ENCODE measurements at places on chromosomes 3 and 15.

- DNase-seq = no peak
These were observed 231.1 kb upstream of the COL8A1 start for GRCh38 chr3:99407257-99407656.

GRCh38 chr15:47688573-47689086 lies 28.7 kb upstream of the SEMA6D start:
- peak; percentile 44 for DNase-seq

GRCh38 chr15:40302981-40303380 lies 4.8 kb downstream of the PLCB2 start:
- no peak for DNase-seq

DNA sequence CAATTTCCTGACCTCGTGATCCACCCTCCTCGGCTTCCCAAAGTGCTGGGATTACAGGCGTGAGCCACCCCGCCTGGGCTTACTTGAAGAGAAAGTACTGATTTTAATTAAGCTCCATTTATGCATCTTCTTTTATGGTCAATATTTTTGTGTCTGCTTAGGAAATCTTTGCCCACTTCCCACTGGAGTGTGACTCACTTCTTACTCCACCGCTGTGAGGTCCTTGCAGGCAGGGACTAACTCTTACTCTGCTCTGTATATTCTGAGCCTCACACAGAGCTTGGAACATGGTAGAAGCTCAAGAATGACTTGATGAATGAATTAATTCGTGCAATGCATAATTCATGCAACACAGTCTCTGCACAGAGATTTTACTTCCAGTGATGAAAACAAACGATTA lies 2.9 kb upstream of the TM4SF19 start:
- no peak for DNase-seq

DNA sequence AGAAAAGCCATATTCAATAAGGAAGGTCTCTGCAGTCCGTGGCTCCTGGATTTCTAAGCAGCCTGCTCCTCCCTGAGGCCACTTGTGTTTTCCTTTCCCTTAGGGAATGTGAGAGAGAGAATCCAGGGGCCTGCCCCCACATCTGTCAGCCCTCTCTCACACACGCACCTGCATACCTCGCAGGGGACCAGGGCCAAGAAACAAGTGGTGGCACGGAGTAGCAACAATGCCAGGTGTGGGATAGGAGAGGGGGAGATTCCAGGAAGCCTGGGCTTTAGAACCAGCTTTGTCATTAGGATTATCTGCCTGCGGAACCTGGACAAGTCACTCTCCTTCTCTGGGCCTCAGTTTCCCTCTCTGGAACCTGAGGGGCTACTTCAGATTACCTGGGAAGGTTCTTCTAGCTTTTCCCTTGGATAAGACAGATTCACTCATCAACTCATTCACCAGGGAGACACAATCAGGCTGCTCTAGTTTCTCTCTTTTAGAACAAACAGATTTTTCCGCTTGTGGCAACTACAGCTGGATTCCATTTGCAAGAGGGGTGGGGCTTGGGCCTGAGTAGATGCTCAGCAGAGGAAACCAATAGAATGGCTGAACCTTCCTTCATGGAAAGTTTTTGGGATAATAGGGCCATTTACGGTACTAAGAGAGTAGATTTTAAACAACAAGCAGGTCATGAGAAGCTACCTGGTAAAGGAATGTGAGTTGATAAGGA lies 19.5 kb downstream of the BCL6 start:
- no peak for DNase-seq

GRCh38 chr15:63524316-63525015 lies 20.1 kb downstream of the USP3 start:
- no peak for DNase-seq

- no peak for DNase-seq
These were observed 12.6 kb downstream of the GHRL start for GRCh38 chr3:10280177-10280529.

DNA sequence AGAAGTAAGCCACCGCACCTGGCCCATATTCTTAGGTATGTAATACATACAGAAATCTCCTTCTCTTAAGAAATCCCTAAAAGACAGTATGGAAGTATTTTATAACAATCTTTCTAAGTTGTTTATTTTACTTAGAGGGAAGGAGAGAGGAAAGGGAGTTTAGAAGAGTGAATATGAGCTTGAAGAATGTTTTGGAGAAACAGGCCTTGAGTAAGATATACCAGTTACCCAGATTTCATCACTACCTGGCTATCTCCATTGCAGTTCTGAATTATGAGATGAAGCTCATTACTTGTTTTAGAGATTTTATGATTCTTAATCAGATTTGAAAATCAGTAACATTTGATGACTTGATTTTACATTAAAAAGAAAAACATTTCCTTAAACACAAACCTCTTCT lies 71.9 kb downstream of the DCUN1D1 start:
- DNase-seq = no peak

GRCh38 chr15:62818691-62819090 lies 223.9 kb upstream of the TPM1 start:
- no peak for DNase-seq

GRCh38 chr3:40725031-40725430 lies 200.3 kb downstream of the ZNF621 start:
- no peak for DNase-seq

- no peak for DNase-seq
These were observed 28.2 kb downstream of the SLCO3A1 start for GRCh38 chr15:91881569-91882297.

- no peak for DNase-seq
These were observed 2.0 kb downstream of the SRGAP3 start for GRCh38 chr3:9247361-9247940.

- no peak for DNase-seq
These were observed 126.2 kb upstream of the KLHL25 start for GRCh38 chr15:85920956-85921355.

DNA sequence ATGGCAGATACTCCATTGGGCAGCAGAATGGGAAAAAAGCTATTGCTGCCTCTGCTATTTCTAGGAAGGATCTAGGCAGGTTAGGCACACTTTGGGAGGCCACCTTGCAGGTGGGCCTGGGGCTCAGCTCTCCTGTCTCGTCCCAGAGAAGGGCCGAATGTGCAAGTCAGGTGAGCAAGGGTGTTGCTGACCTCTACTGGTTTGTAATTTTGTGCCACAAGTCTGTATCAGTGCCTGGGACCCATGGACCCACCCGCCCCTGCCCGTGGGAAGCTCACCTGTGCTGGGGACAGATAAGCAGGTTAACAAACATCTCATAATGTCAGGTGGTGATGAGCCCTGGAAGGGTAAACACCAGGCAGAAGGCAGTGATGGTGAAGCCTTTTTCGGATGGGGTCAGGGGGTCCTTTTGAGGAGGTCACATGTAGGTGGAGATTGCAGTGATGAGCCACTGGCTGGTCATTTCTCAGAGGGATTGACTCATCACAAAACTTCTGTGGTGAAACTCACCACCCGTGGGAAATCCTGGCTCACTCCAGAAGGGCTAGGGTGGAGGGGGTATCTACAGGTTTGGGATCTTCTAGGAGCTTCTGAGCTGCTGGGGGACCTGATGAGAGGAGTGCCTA lies 161.3 kb downstream of the KLF13 start:
- DNase-seq = no peak

All from fibroblast of the conjunctiva (primary cell).